ENCODE measurements at places on chromosomes 6 and 20.

- H3K27ac ChIP-seq = no peak overlapping the region
- no peak for DNase-seq
- no peaks in the 10 kb centered on the region for H3K27me3 ChIP-seq
- H3K4me3 ChIP-seq = no peak overlapping the region
- H3K4me1 ChIP-seq = no peaks in the 10 kb centered on the region
- no peaks in the 10 kb centered on the region for H3K36me3 ChIP-seq
These were observed 134.3 kb downstream of the ANKRD60 start for GRCh38 chr20:58094160-58094559.

GRCh38 chr20:59455402-59456341 lies 148.7 kb upstream of the PHACTR3 start:
- H3K4me1 ChIP-seq = peaks cover 6% of the 10 kb centered on the region
- H3K27me3 ChIP-seq = peaks cover 14% of the 10 kb centered on the region
- H3K4me3 ChIP-seq = no peak overlapping the region
- H3K36me3 ChIP-seq = no peaks in the 10 kb centered on the region
- no peak overlapping the region for H3K27ac ChIP-seq
- DNase-seq = no peak

GRCh38 chr6:90347411-90347851 lies 50.8 kb upstream of the BACH2 start:
- H3K4me3 ChIP-seq = no peak overlapping the region
- no peak for DNase-seq

- H3K4me1 ChIP-seq = no peaks in the 10 kb centered on the region
- H3K27me3 ChIP-seq = no peaks in the 10 kb centered on the region
- no peak overlapping the region for H3K27ac ChIP-seq
These were observed 65.3 kb downstream of the BTBD3 start for GRCh38 chr20:11982955-11983470.

GRCh38 chr6:27126046-27126814 lies 121.3 kb upstream of the PRSS16 start:
- H3K27ac ChIP-seq = peak overlapping the region; percentile 65
- H3K4me3 ChIP-seq = peak overlapping the region; percentile 39
- no peak for DNase-seq
- no peaks in the 10 kb centered on the region for H3K27me3 ChIP-seq
- H3K36me3 ChIP-seq = no peaks in the 10 kb centered on the region

DNA sequence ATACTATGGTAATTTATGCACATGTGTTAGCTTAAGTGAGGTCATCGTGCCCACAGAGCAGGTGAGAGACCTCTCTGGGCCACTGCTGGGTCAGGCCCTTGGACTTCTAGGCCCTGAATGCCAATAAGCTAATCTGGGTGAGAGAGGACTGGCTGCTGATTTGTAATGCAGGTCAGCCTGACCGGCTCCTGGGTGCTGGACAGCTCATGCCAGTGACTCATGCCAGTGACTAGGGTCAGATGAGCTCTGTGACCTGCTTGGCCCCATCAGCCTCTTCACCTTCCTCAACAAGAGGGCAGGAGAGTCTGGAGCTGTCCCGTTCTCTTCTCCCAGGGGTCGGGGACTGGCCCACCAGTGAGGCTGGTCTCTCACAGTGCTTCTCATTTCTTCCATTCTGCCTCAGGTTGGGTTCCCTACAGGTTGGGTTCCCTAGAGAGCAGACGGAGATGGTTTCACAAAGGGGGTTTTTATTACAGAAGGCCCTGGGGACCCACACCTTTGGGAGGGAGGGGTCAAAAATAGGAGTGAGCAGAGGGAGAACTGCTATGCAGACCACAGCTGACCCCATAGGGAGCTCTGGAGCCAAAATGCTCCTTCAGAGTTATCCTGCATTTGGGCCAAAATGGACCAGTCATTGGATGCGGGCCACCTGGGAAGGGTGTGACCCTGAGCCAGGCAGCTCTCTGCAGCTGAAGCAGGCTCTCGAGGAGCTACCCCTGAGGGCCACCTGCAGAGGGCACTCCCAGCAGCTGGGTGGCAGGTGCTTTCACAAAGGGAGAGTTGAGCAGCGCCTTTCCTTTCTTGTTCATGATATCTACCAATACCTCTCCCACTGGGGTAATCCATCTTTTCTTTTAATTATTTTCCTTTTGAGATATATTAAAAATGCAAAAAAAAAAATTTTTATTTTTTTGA lies 2.2 kb upstream of the OXT start:
- H3K36me3 ChIP-seq = no peaks in the 10 kb centered on the region
- no peak overlapping the region for H3K4me3 ChIP-seq
- peaks cover 44% of the 10 kb centered on the region for H3K27me3 ChIP-seq
- H3K4me1 ChIP-seq = peaks cover 5% of the 10 kb centered on the region

DNA sequence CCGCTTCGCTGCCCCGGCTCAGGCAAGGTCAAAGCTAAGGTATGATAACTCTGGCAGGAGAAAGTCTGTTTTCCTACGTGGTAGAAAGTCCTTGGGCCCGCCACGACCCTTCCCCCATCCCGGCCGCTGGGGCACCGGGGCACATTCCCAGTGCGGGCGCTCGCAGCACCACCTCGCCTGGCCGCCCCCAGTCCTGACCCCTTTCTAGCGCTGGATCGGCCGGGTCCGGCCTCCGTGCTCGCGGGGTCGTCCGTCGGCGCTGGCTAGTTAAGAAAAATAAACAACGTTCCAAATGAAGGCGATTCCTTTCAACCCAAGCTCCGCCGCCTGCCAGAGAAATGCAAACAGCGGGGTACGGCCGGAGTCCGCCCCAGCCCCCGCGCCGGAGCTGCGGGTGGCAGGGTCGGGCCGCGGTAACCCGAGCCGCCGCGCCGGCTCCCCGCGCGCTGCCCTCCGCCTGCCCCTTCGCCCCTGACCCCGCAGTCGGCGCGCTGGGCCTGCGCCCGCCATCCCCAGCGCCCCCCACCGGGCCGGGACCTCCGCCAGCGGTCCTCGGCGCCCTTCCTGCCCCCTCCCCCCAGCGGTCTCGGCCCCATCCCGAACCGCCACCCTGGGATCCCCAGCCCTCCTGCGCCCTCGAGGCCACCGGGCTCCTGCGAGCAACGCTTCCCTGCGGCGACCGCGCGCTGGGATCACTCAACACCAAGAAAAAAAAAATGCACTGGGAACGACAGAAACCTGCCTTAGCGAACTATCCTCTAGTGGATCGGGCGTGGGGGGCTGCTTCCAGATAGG lies 37.6 kb downstream of the NCR2 start:
- no peaks in the 10 kb centered on the region for H3K4me1 ChIP-seq
- H3K36me3 ChIP-seq = no peaks in the 10 kb centered on the region
- H3K27me3 ChIP-seq = peaks cover 89% of the 10 kb centered on the region
- DNase-seq = no peak
- H3K4me3 ChIP-seq = no peak overlapping the region
- no peak overlapping the region for H3K27ac ChIP-seq

DNA sequence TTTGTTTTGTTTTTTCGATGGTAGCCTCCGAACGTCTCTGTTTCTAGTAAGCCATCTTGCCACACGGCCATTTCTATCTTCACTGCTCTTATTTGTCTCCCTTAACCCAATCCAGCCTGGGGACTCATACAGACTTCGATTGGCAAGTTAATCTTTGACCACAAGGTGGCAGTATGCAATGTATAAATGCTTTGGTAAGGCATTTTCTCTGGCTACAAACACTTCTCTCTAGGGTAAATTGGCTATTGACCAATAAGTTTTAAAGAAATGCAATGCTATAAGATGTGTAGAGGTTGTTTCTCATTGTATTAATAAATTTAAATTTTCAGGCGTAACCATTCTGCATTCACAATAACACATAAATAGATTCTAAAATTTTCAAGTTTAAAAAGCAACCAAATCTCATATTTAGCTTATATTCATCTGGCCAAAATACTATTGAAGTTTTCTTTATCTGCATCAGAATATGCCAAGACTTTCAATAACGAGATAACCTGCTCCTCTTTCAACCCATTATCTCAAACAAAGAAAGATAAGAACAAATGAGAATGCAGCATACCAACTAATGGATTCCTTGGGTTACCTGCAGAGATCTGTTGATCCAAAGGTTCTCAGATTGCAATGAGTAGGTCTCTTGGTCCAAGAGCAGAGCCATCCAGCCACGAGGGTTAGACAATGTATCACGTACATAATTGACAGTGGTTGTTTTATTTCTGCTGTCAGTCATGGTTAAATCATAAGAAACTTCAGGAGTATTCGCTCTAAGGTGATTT lies 231.9 kb downstream of the PKHD1 start:
- H3K36me3 ChIP-seq = no peaks in the 10 kb centered on the region
- no peak overlapping the region for H3K4me3 ChIP-seq
- H3K27me3 ChIP-seq = peaks cover 8% of the 10 kb centered on the region
- no peaks in the 10 kb centered on the region for H3K4me1 ChIP-seq

- H3K36me3 ChIP-seq = no peaks in the 10 kb centered on the region
- no peaks in the 10 kb centered on the region for H3K27me3 ChIP-seq
- DNase-seq = no peak
- peak overlapping the region; percentile 51 for H3K4me3 ChIP-seq
- H3K27ac ChIP-seq = peak overlapping the region; percentile 73
These were observed 222.0 kb upstream of the SYNCRIP start for GRCh38 chr6:85864453-85865401.

GRCh38 chr6:29519291-29520010 lies 31.7 kb upstream of the MAS1L start:
- no peaks in the 10 kb centered on the region for H3K36me3 ChIP-seq
- no peaks in the 10 kb centered on the region for H3K4me1 ChIP-seq
- no peaks in the 10 kb centered on the region for H3K27me3 ChIP-seq
- no peak overlapping the region for H3K27ac ChIP-seq

DNA sequence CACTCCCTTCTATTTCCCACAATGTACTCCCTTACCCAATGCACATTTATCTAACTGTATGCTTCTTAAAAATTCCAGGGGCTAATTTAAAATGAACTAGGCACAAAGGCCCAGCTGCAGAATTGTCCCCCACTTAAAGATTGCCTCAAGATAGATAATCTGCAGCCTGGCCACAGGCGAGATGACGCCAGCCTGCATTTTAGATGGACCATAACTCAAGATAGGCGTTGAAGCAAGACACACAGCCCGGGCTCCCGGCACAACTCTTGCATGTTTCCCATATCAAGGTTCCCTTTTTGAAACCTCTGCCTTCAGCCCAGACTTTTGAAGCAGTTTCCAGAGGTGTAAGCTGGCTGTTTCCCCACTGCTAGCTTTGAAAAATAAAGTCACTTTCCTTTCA lies 3.2 kb upstream of the REPS1 start:
- no peaks in the 10 kb centered on the region for H3K4me1 ChIP-seq
- H3K27ac ChIP-seq = no peak overlapping the region
- no peaks in the 10 kb centered on the region for H3K36me3 ChIP-seq
- no peak overlapping the region for H3K4me3 ChIP-seq
- no peaks in the 10 kb centered on the region for H3K27me3 ChIP-seq

Measured in tibial artery (tissue), 4 donors.